Activated CD8-positive, alpha-beta memory T cell treated with anti-CD3 and anti-CD28 coated beads for 24 hours (primary cell): ENCODE measurements at places on chromosomes 5 and 9.

GRCh38 chr5:116673453-116673852, 98.8 kb upstream of the SEMA6A start:
- no peak for DNase-seq

DNA sequence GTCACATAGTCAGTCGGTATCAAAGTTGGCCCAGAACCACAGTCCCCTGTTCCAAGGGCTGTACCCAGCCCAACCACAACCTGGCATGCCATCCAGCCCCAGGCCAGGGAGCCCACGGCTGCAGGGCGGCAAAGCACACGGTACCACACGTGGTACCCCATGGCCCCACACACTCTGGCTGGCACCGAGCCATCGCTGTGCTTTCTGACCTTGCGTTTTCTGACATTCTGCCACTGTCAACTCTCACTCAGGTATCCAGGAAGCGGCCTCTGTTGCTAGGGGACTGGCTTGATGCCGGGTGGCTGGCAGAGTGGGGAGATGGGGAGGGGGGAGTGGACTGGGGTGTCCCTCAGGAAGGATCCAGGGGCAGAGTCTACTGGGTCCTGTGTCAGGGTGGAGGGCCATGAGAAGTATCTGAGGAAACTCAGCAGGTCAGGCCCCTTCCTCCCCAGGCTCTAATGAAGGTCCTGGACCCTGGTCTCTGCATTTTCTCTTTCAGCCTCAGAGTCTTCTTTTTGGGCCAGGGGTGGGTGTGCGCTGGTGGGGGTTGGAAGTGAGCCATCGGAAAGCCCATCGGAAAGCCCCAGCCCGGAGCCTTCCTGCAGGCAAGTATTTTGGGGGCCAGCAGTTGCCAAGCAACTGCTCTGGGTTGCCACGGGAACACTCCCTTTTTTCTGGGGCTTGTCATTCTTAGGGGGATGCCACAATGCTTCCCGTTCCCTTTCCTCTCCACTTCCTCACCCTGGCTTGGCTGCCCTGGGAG, 21.0 kb upstream of the RALGDS start:
- peak; percentile 79 for DNase-seq

DNA sequence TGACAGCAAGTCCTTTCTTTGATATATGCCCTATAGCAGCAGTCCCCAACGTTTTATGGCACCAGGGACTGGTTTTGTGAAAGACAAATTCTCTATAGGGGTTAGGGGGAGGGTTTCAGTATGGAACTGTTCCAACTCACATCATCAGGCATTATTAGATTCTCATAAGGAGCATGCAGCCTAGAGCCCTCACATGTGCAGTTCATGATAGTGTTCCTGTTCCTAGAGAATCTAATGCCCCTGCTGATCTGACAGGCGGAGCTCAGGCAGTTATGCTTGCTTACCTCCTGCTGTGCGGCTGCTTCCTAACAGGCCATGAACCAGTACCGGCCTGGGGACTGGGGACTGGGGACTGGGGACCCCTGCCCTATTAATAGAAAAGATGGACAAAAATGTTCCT, 2.7 kb upstream of the RAPGEF6 start:
- no peak for DNase-seq

DNA sequence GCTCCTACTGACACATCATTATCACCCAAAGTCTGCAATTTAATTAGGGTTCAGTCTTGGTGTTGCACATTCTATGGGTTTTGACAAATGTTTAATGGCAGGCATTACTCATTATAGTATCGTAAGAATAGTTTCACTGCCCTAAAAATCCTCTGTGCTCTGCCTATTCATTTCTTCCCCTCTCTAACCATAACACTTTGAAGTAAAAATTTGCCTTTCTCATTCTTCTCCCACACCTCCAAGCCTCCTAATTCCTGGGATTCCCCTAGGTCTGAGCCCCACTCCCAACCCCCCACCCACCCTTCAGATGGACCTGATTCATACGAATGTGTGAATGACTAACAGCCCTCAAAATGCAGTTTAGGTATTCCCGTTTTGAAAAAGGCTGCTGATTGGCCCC, 18.4 kb downstream of the ENC1 start:
- no peak for DNase-seq
